Activated T-helper 1 cell treated with anti-CD3 and anti-CD28 coated beads, Interleukin-2, amount 50 U/mL, for 16 hours (primary cell): ENCODE measurements at places on chromosomes 11 and 22.

GRCh38 chr11:73988227-73988626 is 5.6 kb upstream of the UCP2 start:
- no peak for DNase-seq

DNA sequence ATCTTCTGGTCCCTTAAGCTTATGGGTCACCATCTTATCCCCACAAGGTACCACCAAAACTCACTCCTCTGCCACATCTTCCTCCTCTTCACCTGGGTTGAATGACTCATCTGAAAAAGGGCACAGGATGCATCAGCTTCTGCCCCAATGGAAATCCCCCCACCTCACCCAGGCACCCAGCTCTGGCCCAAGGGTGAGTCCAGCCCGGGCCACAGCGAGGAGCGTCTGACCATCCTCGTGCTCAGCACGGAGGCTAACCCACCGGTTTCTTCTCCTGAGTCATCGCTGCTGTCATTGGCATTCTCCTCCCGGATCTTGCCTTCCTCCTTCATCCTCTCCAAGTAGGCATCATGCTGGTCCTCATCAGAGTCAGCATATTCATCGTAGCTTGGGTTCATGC is 5.3 kb upstream of the TNKS1BP1 start:
- DNase-seq = no peak

DNA sequence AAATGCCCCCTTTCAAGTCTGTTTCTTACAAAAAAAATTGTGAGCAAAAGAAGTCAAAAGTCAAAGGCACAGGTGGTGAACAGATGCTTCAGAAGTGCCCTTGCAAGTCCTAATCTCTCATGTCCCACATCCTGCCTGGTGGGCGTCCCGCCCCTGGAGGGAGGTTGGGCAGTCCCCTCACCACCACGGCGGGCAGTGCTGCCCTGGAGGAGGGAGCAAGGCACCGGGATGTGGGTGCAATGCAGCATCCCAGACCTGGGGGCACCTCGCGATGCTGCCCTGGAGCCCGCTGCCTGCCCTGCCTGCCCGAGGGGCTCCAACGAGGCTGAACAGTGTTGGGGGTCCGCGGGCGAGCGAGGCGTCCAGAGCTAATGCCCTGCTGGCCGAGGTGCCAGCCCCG is 15.9 kb downstream of the MRGPRG start:
- no peak for DNase-seq

DNA sequence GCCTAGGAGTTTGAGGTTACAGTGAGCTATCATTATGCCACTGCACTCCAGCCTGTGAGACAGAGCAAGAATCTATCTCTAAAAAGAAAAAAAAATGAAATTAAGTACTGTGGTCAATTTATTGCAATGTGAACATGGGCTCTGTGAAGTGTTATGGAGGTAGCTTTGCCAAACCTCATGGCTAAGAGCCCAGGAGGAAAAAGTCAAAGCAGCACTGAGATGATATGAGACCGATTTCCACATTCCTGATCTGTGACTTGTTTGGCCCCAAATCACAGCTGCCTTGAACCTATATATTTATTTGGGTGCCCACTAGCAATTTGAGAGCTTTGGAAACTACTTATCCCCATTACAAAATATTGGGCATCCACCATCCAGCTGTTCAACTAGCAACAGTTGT is 29.8 kb upstream of the TMEM135 start:
- DNase-seq = no peak

DNA sequence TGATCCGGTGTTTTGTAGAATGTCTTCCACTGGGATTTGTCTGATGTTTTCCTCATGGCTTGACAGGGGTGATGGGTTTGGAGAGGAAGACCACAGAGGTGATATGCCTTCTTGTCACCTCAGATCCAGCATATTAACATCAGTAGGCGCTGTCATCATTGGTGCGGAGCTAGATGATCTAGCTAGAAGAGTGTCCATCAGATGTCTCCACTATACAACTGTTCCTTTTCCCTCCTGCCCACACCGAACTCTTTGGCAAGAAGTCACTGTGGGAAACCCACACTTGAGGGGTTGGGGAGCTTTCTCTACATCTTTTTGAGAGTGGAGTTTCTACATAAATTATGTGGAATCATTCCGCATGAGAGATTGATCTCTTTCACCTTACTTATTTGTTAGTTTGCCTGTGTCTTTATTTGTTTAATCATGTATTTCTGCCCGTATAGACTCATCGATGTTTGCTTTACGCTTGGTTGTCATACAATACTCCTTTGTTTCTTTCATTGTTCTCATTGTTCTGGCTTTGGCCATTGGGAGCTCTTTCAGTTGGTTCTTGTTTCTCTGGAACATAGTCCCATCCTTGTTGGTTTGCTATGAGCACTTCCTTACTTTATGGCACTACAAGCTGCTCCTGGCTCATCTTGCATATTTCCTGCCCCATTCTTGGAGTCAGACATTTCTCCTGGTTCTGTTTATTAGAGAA is 1420.3 kb downstream of the BRD1 start:
- DNase-seq = no peak

DNA sequence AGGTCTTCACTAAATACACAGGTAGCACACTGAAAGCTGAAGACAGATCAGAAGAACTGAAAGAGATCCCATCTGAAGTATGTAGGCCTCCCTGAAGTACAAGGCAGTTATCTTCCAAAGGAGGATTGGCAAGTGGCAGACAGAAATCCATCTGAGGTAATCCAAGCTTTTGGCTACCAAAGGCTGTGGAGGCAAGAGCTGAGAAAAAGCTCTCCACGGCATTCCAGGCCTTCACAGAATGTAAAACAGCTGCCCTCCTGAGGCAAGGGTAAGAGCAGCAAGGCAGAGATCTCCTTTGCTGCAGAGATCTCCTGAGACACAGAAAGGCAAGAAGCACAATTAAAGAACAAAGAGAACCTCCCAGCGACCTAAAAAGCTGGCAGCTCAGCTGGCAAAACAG is 19.1 kb downstream of the PIK3C2A start:
- DNase-seq = no peak

GRCh38 chr11:36692704-36693103 is 94.7 kb upstream of the RAG2 start:
- no peak for DNase-seq

GRCh38 chr11:129077191-129077590 is 114.9 kb downstream of the ARHGAP32 start:
- no peak for DNase-seq
